ENCODE measurements at places on chromosomes 1 and 21. TPM values are rescaled to one million over a fixed set of nuclear protein-coding genes. Genes with fewer than 3 reads are reported as not detected.

ARTN gene
- 0.53 TPM for total RNA-seq

GRCh38 chr1:44636688-44637598 is 37.3 kb downstream of the TMEM53 start:
- no peak overlapping the region for H3K4me3 ChIP-seq
- H3K27me3 ChIP-seq: no peaks in the 10 kb centered on the region
- H3K4me1 ChIP-seq: peaks cover 13% of the 10 kb centered on the region
- DNase-seq: no peak
- no peak overlapping the region for H3K27ac ChIP-seq

GOLT1A gene
- total RNA-seq: not detected

DNA sequence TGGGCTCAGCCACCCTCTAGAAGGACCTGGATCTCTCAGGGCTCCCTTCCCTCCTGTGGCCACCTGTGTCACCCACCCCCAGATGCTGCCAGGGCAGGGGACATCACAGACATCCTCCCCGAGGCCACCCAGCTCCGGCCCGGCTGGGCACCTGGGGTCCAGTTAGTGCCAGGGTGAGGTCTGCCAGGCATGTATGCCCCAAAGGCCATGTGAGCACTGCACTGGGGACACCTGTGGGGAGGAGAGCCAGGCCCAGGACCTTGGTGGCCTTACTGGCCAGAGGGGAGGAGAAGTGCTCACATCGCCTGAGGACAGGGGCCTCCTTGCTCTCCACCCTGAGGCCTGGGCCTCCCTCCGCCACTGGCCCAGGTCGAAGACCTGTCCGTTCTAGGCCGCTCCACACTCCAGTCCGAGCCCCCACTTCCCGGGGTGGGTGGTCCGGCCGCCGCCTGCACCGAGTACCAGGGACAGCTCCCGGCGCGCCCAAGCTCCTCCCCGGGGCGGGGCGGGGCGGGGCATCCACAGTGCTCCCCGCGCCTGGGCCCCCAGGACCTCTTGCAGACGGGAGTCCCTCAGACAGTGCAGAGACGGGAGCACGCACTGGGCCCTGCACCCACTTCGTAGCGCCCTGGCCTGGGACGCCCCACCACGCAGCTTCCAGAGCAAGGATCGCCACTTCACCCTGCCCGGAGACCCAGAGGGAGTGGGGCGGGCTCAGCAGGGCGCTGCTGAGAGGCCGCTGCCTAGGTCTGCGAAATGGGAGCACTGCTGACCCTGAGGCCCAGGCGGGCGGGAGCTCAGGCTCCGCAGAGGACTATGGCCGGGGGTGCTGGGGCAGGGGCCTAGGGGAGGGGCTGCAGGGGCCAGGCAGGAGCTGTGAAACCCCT is 34.3 kb upstream of the CCDC27 start:
- no peak for DNase-seq
- H3K4me3 ChIP-seq: no peak overlapping the region
- no peaks in the 10 kb centered on the region for H3K36me3 ChIP-seq
- H3K4me1 ChIP-seq: peaks cover 3% of the 10 kb centered on the region

DNA sequence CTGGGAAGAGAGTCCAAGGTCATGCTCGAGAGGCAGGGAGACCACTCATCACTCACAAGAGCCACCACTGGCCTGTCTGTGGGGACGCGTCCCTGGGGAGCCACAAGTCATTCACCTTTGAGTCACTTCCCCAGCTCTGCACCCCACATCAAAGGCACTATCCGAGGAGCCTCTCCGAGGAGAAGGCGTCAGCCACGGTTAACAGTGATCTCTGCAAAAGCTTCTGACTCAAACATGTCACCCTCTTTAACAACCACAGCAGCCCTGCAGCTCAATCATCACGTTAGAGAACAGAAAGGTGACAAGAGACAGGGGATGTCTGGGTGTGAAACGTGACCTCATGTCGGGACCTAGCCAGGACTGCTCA is 9.0 kb downstream of the LRRC47 start:
- DNase-seq: no peak
- no peak overlapping the region for H3K4me3 ChIP-seq
- no peaks in the 10 kb centered on the region for H3K4me1 ChIP-seq

GRCh38 chr1:107689159-107689558 is 275.8 kb downstream of the VAV3 start:
- H3K27me3 ChIP-seq: no peaks in the 10 kb centered on the region
- no peak for DNase-seq
- H3K4me3 ChIP-seq: no peak overlapping the region
- no peak overlapping the region for H3K27ac ChIP-seq

DNA sequence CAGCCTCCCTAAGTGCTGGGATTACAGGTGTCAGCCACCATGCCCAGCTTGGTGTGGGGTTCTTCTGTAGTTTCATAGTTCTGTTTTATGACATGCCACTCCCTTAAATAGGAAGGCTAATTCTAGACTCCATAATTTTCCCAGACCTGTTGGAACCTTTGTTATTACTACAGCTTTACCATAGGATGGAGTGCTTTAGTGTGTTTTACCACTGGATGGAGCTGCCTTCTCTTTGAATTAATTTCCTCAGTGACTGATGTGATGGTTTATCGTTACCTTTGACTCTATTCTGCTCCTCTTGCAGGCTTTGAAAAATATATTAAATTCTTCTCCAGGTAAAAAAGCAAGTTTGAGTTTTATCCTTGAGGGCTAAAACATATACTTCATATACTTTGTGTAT is 84.6 kb upstream of the NEK7 start:
- no peaks in the 10 kb centered on the region for H3K36me3 ChIP-seq
- no peaks in the 10 kb centered on the region for H3K4me1 ChIP-seq
- no peak overlapping the region for H3K4me3 ChIP-seq

ZNF648 gene
- not detected for total RNA-seq

- no peaks in the 10 kb centered on the region for H3K27me3 ChIP-seq
- H3K4me1 ChIP-seq: no peaks in the 10 kb centered on the region
- no peak within 1 kb of the TSS for H3K27ac ChIP-seq
- no peak for DNase-seq
- H3K36me3 ChIP-seq: no peaks in the 10 kb centered on the region
These were observed at the start of gene C1QA for GRCh38 chr1:22636353-22636752. Gene C1QA (plus strand): TSS chr1:22636628. CDS start chr1:22637617, 989 bp downstream.

SLAMF1 gene
- 42.3 TPM for total RNA-seq

DNA sequence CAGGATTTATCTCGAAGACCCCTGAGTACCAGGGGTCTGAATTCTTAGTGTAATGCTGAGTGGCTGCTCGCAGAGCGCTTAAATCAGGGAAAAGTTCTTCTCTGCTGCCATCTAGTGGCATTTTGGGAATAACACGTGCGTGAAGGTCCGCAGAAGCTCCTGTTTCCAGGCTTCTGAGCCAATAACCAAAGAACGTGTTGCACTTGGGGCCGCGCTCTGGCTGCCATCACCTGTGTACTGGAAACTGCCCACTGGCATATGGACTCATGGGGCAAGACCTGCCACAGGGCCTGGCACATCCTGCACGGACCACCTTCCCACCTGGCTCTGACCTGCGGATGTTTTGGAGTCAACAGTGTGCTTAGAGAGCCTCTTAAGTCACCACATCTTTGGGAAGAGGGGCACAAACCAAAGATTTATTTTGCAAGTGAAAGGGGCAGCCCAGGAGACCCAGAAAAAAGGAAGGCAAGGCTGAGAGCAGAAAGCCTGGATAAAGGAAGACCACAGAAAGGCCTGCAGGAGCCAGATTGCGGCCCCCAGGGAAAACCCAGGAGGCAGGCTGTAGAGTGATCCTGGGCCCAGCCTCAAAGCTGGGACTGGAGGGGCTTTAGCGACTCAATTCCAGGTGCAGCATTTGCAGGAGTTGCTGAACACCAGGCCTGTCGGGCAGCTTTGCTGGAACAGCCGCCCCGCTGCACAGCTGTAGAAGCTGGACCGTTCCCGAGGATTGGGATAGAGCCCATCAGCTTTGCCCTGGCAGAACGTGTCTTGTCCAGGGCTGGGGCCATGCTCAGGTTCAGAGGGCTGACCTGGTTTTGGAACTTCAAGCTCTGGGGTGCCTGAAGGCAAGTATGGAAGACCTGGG is 13.0 kb downstream of the CHIT1 start:
- peak; percentile 75 for DNase-seq
- H3K36me3 ChIP-seq: no peaks in the 10 kb centered on the region
- H3K4me3 ChIP-seq: no peak overlapping the region
- H3K27me3 ChIP-seq: no peaks in the 10 kb centered on the region
- no peak overlapping the region for H3K27ac ChIP-seq

GRCh38 chr1:159554696-159555095 is 18.9 kb upstream of the OR10J5 start:
- H3K36me3 ChIP-seq: no peaks in the 10 kb centered on the region
- H3K4me1 ChIP-seq: no peaks in the 10 kb centered on the region
- H3K4me3 ChIP-seq: no peak overlapping the region
- no peak overlapping the region for H3K27ac ChIP-seq

DNA sequence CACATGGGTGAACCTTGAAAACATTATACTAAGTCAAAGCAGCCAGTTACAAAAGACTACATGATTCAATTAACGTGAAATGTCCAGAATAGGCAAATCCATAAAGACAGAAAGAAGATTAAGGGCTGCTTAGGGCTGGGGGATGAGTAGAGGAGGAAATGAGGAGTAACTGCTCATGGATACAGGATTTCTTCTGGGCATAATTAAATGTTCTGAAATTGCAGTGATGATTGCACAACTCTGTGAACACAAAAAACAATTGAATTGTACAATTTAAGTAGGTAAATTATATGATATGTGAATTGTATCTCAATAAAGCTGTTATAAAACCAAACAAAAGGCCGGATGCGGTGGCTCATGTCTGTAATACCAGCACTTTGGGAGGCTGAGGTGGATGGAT is 52.2 kb downstream of the RERE start:
- H3K27ac ChIP-seq: no peak overlapping the region
- H3K4me1 ChIP-seq: peaks cover 23% of the 10 kb centered on the region
- no peaks in the 10 kb centered on the region for H3K36me3 ChIP-seq
- no peaks in the 10 kb centered on the region for H3K27me3 ChIP-seq
- no peak overlapping the region for H3K4me3 ChIP-seq

TMPRSS15 gene
- not detected for total RNA-seq

GRCh38 chr1:186843226-186843625 is 14.5 kb downstream of the PLA2G4A start:
- no peak overlapping the region for H3K4me3 ChIP-seq
- DNase-seq: no peak
- H3K4me1 ChIP-seq: no peaks in the 10 kb centered on the region

DNA sequence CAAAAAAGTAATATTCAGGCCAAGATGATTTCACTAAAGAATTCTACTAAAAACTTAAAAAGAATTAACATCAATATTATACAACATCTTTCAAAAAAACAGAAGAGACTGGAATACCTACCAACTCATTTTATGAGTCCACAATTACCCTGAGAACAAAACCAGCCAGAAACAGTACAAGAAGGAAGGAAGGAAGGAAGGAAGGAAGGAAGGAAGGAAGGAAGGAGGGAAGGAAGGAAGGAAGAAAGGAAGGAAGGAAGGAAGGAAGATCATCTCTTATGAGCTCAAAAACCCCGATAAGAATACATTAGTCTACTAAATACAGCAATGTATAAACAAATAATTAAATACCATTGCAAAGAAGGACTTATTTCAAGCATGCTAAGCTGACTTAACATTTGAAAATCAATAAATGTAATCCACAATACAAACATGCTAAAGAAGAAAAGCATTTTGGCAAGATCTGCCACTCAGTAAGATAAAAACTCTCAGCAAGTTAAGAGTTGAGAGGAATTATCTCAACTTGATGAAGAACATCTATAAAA is 149.9 kb upstream of the RGS18 start:
- DNase-seq: no peak
- no peak overlapping the region for H3K27ac ChIP-seq
- H3K4me1 ChIP-seq: no peaks in the 10 kb centered on the region
- no peaks in the 10 kb centered on the region for H3K27me3 ChIP-seq
- no peak overlapping the region for H3K4me3 ChIP-seq

GRCh38 chr1:180574031-180574713 is 15.4 kb downstream of the OVAAL start:
- H3K27ac ChIP-seq: no peak overlapping the region
- DNase-seq: no peak
- H3K36me3 ChIP-seq: no peaks in the 10 kb centered on the region
- no peaks in the 10 kb centered on the region for H3K27me3 ChIP-seq
- H3K4me1 ChIP-seq: no peaks in the 10 kb centered on the region

DNA sequence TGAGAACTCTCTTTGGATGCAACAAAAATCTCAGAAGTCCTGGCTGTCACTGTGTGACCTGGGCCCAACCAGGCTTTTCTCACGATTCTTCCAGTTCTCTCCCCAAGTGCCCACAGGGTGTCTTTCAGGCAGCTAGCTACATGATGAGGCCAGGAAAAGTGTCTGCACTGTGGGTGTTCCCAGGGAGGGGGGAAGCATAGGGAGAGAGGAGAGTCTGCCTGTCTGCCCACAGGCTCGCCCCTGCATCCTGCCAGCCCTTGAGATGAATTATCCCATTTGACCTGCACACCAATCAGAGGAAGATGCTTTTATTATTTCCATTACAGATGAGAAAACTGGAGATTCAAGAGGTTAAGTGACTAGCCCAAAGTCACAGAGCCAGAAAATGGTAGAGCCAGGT is 27.8 kb downstream of the FOXO6 start:
- no peaks in the 10 kb centered on the region for H3K27me3 ChIP-seq
- no peaks in the 10 kb centered on the region for H3K36me3 ChIP-seq
- H3K4me3 ChIP-seq: no peak overlapping the region
- no peak for DNase-seq
- no peaks in the 10 kb centered on the region for H3K4me1 ChIP-seq

ACKR1 gene
- not detected for total RNA-seq

GRCh38 chr1:182784556-182785171 is 4.9 kb upstream of the NPL start:
- peak; percentile 66 for DNase-seq
- H3K27ac ChIP-seq: no peak overlapping the region
- no peaks in the 10 kb centered on the region for H3K27me3 ChIP-seq
- H3K4me3 ChIP-seq: no peak overlapping the region
- H3K36me3 ChIP-seq: no peaks in the 10 kb centered on the region

GRCh38 chr1:100053727-100054126 is 79.0 kb downstream of the SASS6 start:
- no peak overlapping the region for H3K27ac ChIP-seq
- peaks cover 12% of the 10 kb centered on the region for H3K36me3 ChIP-seq
- DNase-seq: no peak
- H3K27me3 ChIP-seq: no peaks in the 10 kb centered on the region
- H3K4me1 ChIP-seq: peaks cover 5% of the 10 kb centered on the region
- H3K4me3 ChIP-seq: no peak overlapping the region

ASCL5 gene
- not detected for total RNA-seq

LRRC52 gene
- total RNA-seq: not detected

LMX1A gene
- total RNA-seq: not detected

- DNase-seq: no peak
- H3K4me1 ChIP-seq: no peaks in the 10 kb centered on the region
- no peak overlapping the region for H3K4me3 ChIP-seq
- H3K27ac ChIP-seq: no peak overlapping the region
These were observed 720.7 kb upstream of the CXADR start for GRCh38 chr21:16792101-16792500.

C2CD4D gene
- not detected for total RNA-seq

DNA sequence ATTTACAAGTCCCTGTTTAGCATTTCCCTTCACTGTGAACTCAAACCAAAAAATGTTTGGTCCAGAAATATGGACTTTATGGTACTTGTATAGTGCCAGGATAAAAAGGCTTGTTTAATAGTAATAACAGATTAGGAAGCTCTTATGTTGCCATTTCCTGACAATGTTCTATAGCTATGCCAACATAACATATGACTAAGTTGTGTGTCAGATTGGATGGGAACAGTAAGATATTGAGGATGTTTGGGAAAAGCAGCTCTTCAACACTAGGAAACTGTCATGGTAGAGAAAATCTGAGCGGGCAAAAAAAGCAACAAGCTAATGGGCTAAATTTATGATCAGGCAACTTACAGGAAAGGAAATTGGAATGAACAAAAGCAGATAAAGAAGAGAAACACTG is 287.1 kb upstream of the ADGRL4 start:
- DNase-seq: no peak
- no peak overlapping the region for H3K4me3 ChIP-seq
- H3K4me1 ChIP-seq: no peaks in the 10 kb centered on the region
- no peaks in the 10 kb centered on the region for H3K27me3 ChIP-seq
- H3K36me3 ChIP-seq: no peaks in the 10 kb centered on the region
